ENCODE measurements at places on chromosomes 7 and 10.

DNA sequence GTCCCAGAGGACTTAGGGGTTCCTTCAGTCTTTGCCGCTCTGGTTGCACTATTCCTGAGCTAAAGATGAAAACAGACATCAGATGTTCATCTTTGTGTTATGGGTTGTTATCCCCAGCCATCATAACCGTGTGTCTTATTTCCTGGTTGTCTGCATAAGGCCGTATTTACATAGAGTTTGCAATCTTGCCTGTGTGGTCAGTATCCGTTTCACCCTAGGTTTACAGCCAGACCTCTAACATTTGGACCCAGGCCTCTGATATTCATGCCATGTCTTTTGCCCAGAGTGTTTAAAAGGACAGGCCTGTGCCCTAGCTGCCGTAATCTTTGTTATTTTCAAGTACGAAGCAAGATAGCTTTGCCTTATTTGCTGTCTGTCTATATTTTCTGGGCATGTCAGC is 26.6 kb downstream of the LRRC4 start:
- DNase-seq = no peak

GRCh38 chr7:98548370-98548769 is 68.7 kb upstream of the NPTX2 start:
- DNase-seq = no peak

GRCh38 chr10:70115948-70116682 is 16.5 kb downstream of the AIFM2 start:
- DNase-seq = no peak

DNA sequence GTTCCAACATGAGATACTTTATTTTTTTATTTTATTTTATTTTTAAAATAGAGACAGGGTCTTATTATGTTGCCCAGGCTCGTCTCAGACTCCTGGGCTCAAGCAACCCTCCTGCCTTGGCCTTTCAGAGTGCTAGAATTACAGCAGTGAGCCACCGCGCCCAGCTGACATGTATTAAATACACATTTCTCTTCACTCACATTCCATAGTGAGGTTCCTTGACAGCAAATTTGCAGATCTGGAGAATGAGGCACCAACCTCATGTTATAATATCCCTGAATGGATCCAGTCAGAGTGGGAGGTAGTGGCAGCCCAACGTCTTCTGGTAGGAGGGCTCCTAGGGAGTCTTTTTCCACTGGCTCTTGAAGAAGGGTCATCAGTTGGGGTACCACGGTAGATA is 46.1 kb downstream of the OGDH start:
- DNase-seq = no peak

DNA sequence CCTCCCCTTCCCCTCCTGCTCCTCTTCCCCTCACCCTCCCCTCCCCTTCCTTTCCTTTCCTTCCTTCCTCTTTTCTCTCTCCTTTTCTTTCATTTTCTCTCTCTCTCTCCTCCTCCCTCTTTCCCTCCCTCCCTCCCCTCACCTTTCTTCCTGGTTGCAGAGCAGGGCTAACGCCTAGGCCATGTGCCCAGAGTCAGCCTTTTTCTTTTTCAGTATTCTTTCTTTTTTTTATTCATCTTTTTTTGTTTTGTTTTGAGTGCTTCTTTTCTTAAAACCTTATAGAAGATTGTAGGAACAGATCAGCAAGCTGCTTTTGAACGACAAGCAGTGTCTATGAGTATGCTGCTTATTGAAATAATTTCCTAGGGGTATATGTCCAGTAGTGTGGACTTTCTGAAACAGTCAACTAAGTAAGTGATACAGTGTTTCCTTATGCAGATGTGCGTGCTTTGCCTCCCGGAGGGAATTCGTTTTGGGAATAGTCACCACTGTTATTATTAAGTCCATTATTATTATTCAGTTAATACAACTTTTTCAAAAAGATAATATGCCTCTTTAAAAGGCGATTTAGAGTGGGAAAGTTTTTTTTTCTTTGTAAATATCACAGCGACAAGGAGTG is 219.2 kb downstream of the CAMK1D start:
- no peak for DNase-seq

DNA sequence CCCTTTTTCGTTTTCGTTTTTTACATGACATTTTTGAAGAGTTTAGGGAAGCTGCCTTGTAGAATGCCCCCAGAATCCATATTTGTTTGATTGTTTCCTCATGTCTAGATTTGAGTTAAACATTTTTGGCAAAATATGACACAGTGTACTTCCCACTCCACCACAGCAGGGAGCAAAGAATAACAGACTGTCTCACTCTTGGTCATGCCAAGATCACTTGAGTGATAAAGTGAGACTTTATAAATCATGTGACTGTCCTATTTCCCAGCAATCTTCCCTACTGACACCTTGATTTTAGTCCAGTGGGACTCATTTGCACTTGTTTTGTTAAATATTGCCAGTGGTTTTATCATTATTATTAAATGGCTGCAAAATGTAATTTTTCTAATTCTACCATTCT is 44.4 kb upstream of the USP6NL start:
- DNase-seq = peak; percentile 4

- no peak for DNase-seq
Observed at GRCh38 chr7:123657304-123657685, 1.6 kb downstream of the LMOD2 start.

DNA sequence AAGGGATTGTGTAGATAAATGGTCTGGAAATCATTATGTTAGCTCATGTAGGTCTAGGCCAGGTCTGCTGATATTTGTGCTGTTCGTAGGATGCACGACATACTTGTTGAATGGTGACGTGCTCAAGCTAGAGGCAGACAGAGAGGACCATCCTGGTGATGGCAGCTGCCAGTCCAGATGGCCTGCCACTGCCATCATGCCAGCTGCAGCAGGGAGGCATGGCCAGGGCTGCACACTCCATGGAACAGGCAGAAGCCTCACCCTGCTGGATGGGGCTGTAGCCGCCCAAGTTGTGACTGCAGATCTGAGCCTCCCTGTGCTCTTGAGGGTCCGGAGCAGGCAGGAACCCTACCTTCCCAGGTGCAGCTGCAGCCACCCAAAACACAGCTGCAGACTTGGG is 80.3 kb downstream of the SPDYE5 start:
- DNase-seq = no peak

GRCh38 chr7:151514461-151515275 is 5.0 kb downstream of the RHEB start:
- no peak for DNase-seq

DNA sequence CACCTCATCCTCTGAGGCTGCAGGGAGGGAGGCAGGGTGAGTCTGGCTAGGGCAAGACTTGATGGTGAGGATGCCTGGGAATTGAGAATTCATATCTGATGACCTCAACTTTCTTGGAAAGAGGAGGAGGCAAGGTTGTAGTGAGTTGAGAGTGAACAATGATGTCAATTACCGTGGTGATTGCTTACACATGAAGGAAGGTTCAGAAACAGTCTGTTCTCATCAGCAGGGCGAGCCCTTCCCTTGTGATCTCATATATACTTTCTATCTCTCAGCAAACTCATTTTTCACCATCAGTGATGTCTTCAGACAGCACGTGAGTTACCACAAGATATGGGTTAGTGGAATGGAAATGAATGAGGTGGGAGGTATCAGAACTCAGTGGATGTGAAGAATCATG is 20.1 kb upstream of the COL13A1 start:
- no peak for DNase-seq

- DNase-seq = no peak
Observed at GRCh38 chr7:24778543-24779282, 21.4 kb upstream of the GSDME start.

DNA sequence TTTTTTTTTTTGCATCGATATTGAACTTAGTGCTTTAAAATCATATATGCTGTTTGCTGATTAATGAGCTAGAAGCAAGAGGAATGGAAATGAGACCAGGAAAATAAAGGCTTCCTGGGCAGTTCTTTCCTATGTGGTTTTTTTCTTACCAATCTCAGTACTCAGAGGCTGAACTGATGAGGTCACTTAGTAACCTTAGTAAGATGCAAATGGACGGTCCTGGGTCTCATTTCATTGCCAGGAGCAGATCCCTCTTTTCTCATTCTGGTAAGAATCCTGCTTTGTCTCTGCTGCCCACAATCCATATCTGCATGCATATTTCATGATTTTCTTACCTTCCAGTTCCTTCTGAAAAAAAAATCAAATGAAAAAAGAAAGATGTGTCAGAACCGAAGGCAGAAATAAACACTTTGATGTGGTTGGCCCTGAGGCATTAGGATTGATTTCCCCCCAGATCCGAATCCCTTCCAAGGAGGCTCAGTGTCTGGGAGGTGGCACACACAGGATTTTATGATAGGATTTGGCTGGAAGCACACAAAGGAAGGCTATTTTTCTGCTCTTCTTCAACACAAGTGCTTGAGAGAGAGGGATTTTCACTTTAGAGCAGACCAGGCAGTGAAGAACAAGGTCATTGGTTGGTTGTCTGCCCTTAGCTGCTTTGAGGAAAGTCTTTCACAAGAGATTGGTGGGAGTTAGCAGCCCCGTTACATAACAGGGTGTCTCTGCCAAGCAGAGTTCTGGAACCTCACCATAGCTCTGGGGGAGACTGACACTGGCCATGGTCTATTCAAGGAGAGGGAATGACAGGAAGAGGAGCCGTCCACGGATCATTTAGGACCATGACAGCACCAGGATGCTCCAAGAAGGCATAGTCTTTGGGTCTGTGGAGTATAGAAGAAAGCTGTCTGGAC is 150.0 kb downstream of the CAMK1D start:
- DNase-seq = no peak

GRCh38 chr7:105224884-105225651 is 163.7 kb downstream of the SRPK2 start:
- no peak for DNase-seq

GRCh38 chr10:70912556-70912955 is 24.2 kb upstream of the PCBD1 start:
- no peak for DNase-seq

DNA sequence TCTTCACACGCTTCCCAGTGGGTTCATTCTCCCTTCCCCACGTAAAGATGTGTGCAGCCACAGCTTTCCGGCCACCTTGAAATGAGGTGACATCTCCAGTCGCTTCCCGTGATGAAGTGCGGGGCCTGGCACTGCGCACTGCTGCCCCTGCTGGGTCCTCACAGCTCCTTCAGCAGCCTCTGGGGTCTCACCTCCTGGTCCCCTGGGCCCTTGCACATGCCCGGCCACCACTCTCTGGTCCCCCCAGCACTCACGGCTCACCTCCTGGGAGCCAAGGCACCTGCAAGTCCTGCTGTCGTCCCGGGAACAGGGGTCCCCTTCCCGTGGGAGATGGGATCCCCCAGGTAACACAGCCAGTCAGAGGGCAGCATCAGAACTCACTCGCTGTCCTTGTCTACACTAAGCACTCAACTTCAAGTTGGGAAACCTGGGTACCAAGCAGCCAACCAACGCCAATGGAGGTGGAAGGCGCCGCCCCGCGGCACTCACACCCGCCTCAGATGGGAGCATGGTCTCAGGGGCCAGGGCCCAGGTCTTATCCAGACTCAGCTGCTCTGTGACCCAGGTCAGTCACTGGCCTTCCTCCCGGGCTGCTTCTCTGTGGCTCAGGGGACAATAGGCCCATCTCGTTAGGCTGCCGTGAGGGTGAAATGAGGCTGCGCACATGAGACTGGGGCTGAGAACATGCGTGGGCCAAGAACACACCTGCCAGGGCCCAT is 176.2 kb downstream of the PTPRN2 start:
- no peak for DNase-seq

GRCh38 chr7:116159711-116160110 is 50.6 kb upstream of the TES start:
- DNase-seq = no peak
